ENCODE measurements at places on chromosomes 3 and 15.

DNA sequence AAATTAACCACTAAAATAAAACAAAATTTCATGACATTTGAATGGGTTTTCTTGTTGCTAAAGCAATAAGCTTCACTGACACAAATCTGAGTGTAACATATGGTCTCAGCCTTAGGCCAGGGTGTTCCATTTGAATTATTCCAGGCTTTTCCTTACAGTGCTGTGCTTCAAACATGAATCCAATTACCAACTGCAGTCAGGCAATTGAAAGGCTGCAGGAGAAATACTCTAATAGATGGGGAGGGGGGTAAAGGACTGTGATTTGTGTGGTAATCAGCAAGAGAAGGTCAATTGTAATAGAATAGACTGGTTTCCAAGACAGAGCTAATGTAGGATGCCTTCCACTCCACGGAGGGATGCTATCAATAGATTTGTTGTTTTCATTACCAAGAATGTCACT is 466.7 kb downstream of the C3orf38 start:
- no peak for ATAC-seq

DNA sequence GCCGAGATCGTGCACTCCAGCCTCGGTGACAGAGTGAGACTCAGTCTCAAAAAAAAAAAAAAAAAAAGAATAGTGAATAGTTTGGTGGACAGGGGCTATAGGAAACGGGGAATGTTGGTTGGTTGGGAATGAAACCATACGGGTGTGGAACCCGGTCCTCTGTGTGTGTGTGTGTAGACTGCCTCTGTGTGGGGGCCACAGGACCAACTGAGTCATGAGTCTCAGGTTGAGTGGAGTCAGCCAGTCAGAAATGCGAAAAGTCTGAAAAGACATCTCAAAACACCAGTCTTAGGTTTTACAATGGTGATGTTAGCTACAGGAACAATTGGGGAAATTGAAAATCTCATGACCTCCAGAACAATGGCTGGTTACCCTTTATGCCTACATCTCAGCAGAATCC is 44.5 kb downstream of the ZDHHC19 start:
- peak; percentile 98 for ATAC-seq

DNA sequence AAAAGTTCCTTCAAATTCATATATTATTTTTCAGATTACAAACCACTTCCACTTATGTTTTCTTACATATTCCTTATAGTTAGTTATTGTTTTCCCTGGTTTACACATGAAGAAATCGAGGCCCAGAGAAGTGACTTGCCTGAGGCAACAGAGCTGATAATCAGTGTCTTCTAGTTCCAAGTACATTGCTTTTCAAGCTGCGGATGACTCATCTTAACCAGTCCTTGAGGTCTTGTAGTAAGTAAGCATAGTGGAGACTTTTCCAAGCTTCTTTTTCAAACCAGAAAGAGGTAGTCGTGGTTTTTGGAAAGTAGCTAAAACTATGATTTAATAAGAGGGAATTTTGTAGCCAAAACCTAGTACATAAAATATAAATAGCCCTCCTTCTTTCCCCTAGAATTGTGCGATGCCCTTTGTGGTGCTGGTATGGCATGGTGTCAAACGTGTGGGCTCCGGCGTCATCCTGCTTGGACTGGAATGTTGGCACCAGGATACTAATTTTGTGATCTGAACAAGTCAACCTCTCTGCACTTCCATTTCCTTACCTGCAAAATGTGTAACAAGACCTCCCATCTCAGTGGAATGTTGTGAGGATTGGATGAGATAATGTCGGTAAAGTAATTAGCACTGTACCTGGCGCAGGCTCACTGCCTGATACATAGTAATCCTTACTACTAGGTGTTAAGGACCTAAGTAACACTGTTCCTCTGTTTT is 19.0 kb upstream of the DLG1 start:
- ATAC-seq, result no peak

DNA sequence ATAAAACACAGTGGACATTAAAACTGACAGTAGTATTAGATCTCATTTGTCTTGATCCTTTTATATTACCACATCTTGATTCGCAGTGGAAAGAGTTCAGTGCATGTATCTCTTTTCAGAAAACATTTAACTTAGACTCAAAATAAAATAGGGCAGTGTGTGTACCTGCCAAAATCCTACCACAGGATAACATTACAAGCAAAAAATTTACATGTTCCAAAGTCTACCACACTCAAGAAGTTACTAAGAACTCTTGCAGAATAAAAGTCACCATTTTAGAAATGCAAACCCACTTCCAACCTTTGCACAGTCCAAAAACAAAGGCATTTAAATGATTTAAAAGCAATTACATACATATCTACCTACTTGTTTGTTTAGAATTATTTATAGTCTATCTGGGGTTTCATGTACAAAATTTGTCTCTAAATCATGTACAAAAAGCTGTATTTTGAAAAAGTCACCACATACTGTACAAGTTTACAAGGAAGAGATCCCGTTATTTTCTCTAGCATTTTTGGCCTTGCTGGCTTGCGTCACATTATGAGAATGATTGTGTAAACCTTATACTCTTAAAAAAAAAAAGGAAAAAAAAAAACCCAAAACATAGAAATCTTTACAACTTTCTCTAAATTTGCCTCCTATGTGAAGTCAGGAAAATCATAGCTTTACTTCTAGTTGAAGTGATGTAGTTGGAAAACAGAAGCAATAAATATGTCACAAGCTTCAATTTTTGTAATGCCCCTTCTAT is 153.8 kb downstream of the ADAM10 start:
- ATAC-seq, result no peak

- ATAC-seq, result peak; percentile 73
Measured at GRCh38 chr3:129343643-129344360, 65.1 kb downstream of the HMCES start.

DNA sequence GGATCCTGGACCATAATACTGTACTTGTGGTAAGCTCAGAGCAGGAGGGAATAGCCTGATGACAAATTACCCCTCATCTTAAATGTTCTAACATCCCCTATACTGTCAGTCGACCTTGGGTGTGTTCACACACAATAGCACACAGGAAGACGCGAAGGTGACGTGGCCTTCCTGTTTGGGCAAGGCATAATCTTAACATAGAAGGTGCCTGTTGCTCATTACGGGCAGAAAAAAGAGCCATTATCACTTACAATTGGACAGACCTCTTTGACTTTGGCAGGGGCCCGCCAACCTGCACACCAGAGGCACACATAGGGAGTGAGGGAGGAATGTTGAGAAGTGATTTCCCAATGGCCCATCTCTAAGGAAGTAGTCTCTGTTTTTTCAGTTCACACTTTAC is 144.2 kb downstream of the ANO10 start:
- peak; percentile 99 for ATAC-seq

DNA sequence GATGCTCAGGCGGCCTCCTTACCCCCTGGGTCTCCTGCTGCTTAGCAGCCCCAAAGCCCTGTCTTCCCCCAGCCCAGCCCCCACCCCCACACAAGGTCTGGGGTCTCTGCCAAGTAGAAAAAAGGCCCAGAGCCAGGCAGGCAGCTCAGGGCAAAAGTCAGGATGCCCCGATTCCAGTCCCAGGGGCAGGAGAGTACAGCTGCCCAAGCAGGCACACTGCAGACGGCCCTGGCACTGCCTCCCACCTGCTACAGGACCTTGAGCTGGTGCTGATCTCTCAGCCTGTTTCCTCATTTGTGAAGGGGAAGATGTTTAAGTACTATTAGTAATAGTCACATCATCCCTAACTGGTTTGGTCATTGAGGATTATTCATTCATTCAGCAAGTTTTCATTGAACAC is 12.6 kb downstream of the TMEM43 start:
- ATAC-seq, result no peak

DNA sequence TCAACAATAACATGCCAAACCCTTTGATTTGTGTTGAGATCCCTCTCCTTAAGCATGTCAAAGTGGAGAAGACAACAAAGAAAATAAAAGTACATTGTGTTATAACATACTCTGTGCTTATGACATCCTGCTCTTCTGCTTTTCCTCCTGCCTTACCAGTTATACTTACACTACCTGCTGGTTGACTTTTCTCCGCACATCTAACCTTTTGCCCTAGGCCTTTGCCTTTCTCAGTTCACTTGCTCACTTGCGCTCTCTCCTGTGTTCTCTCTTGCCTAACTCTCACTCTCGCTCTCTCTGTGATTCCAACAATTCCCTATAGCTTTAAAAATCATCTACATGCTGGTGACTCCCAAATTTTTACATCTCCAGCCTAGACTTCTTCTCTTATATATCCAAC is 5.7 kb downstream of the DNAH12 start:
- no peak for ATAC-seq

GRCh38 chr3:37510755-37511154 is 336.4 kb upstream of the LRRFIP2 start:
- ATAC-seq, result no peak

- ATAC-seq, result no peak
Measured at GRCh38 chr3:15220056-15220455, 14.0 kb downstream of the CAPN7 start.

GRCh38 chr3:112751564-112752512 is 94.8 kb downstream of the CD200R1L start:
- ATAC-seq, result no peak

GRCh38 chr15:57611123-57611522 is 19.4 kb downstream of the MYZAP start:
- ATAC-seq, result no peak

DNA sequence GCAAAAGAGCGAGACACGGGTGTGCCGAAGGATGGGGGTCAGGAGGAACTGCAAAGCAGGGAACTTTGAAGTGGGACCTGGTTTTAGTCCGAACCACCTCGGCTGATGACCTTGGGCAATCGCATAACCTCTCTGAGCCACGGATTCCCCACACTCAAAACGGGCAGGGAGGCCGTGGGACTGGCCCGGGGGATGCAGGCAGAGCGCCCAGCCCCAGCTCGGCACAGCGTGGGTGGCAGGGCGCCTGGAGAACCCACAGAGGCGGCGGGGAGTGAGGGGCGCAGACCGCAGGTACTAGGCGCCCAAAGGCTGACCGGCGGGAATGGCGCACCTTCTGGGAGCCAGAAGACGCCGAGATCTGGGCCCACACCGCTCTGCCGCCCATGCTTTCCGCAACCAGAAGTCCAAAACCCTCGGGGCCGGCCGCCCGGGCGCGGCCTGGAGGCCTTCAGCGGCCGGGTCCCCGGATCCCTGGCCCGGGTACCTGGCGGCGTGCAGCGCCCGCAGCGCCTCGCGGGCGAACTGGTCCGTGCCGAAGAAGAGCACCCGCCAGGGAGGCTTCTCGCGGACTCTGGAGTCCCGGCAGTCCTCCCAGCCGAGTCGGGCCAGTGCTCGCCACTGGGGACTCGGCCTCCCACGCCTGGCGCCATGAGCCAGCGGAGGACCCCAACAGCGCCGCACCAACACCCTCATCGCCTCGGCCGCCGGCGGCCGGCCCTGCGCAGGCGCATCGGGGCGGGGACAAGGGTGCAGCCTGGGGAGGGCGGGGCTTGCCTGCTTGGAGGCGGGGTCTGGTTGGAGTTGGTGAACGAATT is at the start of gene MTFMT:
MTFMT (minus strand) TSS at position 719 of the 815 bp plus-strand sequence; CDS start at position 693, 26 bp downstream.
- peak; percentile 95 for ATAC-seq

- ATAC-seq, result no peak
Measured at GRCh38 chr3:45917146-45917898, 25.9 kb upstream of the CXCR6 start.

DNA sequence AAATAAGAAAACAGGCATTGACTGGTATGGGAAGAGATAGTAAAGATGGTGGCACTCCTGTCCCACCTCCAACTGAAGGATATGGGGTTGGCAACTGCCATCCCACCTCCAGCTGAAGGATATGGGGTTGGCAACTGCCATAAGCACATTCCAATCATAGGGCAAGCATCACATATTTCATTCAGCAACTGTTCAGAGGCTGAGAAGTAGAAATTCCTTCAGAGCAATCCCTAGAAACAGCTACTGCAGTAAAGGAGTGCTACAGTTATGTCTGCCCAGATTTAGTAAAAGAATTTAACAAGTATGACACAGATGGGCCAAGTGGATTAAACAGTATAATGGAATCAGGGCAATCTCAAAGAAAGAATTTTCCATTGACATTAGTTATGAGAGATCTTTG is 156.8 kb downstream of the IMPG2 start:
- no peak for ATAC-seq

DNA sequence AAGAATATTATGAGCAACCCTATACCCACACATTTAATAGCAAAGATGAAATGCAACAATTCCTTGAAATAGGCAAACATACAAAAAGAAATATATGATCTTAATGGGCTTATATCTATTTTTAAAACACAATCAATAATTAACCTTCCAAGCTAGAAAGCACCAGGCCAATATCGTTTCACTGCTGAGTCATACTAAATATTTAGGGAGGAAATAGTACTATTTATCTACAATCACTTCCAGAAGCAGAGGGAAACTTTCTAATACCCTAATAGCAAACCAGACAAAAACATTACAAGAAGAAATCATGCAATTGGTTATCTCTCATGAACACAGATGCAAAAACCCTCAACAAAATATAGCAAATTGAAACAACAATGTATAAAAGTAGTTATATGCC is 207.8 kb downstream of the MTHFS start:
- no peak for ATAC-seq

GRCh38 chr3:49727154-49727923 is 3.6 kb upstream of the GMPPB start:
- no peak for ATAC-seq

GRCh38 chr3:40930756-40931155 is 268.5 kb upstream of the CTNNB1 start:
- ATAC-seq, result no peak

GRCh38 chr3:44712455-44713075 is at the start of gene ZNF502:
Gene ZNF502, plus strand, starts transcription at chr3:44712660. Its CDS starts 7,602 bp downstream, at chr3:44720262.
- ATAC-seq, result peak; percentile 78

GRCh38 chr15:91384189-91384730 is 284.2 kb downstream of the SV2B start:
- ATAC-seq, result no peak

GRCh38 chr3:172707030-172707429 is 3.8 kb downstream of the NCEH1 start:
- ATAC-seq, result no peak

DNA sequence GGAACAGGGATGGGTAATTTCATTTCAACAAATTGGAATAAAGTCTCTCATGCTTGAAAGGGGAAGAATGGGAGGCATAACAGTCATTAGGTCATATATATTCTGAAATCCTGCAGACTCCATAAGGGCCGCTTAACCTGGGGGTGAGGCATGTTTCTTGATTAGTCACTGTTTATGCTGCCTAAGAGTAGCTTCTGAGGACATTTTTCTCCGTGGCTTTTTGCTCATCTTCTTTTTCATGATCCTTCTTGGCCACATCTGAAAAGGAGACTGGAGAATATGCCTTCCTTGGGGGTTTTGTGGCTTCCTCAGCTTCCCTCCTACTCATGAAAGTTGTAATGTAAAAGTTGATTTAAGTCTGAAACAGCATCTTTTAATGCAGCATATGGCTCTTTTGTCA is 20.0 kb upstream of the CFAP20DC start:
- peak; percentile 74 for ATAC-seq

- no peak for ATAC-seq
Measured at GRCh38 chr3:127720985-127721935, 48.5 kb downstream of the ABTB1 start.

GRCh38 chr15:93072011-93072410 is 17.0 kb downstream of the RGMA start:
- no peak for ATAC-seq

DNA sequence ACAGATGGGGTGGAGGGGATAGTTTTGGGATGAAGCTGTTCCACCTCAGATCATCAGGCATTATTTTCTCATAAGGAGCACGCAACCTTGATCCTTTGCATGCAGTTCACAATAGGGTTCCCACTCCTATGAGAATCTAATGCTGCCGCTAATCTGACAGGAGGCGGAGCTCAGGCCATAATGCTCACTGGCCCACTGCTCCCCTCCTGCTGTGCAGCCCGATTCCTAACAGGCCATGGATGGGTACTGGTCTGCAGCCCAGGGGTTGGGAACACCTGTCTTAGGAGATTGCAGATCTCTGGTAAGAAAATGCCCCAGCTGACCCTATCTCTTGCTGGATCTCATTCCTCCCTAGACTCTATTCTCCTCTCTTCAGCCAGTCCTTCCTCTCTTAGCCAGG is 6.8 kb downstream of the CSTA start:
- no peak for ATAC-seq
